ENCODE measurements at places on chromosomes 13 and 19.

DNA sequence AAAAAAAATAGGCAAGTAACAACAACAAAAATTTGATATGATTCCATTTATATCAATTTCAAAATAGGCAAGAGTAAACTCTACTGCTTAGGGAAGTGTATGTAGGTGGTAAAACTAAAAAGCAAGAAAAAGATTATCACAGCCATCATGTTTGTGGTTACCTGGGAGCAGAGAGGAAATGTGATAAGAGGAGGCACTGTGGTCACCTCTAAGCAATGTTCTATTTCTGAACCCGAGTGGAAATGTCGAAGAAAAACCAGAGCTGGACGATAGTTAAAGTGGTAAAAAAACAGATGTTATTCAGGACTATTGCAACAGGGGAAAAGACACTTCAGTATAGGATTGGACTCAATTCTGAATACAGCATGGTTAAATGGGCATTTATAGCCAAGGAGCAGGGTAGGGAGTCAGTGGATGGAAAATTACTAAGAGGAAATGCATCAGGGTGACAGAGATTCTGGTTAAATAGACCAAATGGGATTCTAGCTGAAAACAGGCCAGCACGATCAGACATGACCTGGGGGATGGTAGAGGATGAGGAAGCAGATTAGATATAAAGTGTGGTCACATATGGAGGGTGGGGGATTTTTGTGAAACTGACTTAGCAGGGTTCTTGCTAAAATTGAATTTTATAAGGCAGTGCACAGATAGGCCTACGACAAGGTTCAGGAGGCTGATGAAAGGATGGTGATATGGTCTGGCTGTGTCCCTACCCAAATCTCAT is 6.0 kb upstream of the TEX30 start:
- DNase-seq, result no peak

DNA sequence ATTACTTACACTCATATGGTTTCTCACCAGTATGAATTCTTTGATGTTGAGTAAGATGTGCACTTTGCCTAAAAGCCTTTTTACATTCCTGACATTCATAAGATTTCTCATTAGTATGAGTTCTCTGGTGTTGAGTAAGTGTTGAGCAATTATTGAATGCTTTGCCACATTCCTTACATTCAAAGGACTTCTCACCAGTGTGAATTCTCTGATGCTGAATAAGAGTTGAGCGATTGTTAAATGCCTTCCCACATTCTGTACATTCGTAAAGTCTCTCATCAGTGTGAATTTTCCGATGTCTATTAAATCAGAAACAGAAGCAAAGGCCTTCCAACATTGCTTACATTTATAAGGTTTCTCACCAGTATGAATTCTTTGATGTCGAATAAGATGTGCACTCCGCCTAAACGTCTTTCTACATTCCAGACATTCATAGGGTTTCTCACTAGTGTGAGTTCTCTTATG is 14.2 kb upstream of the ZFP30 start:
- DNase-seq, result no peak

DNA sequence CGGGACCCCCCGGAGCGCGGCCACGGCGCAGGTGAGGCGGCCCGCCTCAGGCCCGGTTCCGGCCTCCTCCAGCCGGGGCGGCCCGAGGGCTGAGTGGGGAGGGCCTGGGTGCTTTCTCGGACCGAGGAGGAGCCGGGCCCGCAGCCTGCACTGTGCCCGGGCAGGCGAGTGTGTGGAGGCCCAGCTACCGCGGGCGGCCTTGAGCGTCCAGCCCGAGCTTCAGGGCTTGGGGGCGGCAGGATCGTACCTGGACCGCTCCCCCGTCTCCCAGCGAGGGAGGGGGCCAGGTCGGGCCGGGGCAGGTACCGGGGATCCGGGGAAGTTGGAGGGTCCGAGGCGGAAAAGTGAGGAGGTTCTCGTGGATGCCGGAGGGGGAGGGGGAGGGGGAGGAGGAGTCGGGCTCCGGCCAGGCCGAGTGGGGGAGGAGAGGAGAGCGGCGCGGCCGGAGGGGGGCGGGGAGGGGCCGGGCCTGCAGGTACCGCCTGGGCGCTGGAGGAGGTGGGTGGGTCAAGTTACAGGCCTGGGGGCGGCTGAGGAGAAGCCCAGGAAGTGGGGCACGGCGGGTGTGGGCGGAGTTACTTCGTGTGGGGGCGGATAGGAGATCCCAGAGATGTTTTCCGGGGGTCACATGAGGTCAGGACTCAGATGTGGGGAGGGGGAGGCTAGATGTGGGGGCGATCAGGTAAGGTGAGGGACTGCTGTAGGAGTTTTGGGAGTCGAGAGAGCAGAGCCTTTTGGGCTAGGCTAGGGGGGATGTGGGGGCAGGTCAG is 545 bp downstream of the NACC1 start:
- no peak for DNase-seq

DNA sequence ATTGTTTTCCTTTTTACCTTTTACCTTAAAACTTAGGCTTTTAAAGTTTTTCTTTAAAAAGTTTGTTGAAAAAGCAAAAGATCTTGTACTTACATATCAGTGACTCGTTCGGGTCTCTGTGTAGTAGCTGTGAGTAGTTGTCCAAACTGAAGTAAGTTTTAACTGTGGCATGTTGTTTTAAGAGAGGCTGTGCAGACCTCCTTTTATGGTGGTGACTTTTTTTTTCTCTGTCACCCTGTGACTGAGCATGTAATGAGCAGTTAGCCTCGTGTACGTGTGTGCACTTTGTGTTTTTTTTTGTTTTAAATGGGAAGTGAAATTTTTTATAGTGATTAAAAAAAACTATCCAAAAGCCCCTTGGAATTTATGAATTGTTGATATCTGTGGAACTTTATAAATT is at the start of gene GPR183:
Gene GPR183, minus strand, starts transcription at position 153 of the 400 bp plus-strand sequence. CDS start 11,254 bp downstream, outside the sequence.
- DNase-seq, result no peak

DNA sequence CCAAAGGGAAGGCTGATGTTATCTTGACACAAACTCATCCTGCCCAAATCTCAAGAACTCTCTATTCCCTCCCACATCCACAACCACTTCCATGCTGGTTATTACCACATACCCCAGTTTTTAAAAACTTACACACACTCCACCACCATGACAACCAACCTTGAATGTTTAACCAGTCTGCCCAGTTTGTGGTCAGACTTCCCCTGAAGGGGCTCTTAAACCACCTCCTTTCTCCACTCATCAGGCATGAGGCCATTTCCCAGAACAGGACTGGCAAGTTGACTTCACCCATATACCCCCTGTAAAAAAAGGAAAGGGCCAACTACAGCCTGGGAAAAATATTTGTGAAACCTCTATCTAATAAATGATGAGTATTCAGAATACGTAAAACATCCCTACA is 12.4 kb upstream of the ZSCAN4 start:
- no peak for DNase-seq

DNA sequence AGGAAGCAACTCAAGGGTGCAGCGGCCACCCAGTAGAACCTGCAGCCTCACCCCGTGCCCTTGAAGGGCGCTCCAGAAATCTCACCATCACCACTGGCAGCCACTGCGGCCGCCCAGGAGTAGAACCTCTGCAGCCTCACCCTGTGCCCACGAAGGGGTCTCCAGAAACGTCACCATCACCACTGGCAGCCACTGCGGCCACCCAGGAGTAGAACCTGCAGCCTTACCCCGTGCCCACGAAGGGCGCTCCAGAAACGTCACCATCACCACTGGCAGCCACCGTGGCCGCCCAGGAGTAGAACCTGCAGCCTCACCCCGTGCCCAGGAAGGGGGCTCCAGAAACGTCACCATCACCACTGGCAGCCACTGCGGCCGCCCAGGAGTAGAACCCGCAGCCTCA is 336.0 kb downstream of the TEX29 start:
- no peak for DNase-seq

DNA sequence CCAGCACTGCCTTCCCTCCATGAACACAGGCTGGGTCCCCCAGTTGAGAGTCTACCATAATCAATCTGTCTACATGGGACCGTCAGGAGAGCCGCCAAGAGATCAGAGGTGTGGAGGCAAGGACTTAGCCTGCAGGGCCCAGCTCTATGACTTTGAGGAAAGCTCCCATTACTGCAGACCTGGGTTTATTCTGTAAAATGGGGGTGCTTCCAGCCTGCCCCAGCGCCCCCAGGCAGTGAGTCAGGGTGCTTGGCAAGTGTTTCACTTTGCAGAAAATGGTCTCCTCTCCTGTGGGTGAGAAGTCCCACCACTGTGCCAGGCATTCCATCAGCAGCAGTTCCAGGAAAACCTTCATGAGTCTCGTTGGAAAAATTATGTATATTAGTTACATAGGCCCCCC is 75.5 kb upstream of the VSTM2B start:
- DNase-seq, result no peak

DNA sequence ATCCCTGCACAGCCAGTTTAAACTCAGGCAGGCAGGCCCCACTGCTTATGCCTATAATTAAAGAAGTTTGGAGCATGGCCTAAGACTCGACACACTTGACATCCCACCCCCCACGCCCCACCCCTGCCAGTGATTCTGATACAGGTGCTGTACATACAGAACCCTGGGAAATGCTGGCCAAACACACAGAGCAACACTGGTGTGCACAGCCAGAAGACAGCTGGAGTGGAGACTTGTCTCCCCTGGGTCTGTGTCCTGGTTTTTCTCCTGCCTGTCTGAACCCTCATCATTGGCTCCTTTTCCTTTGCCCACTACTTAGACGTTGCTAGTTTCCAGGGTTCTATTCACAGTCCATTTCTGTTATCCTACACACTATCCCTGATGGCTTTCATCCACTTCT is 76.8 kb downstream of the DLEU7 start:
- no peak for DNase-seq

GRCh38 chr13:93108111-93108601 is 118.5 kb upstream of the GPC6 start:
- no peak for DNase-seq

GRCh38 chr13:44818428-44818827 is 170.8 kb downstream of the NUFIP1 start:
- DNase-seq, result no peak

GRCh38 chr19:1248139-1248785 is at the start of gene MIDN:
Gene MIDN (plus strand): TSS chr19:1248583. CDS start chr19:1250297, 1,714 bp downstream.
- peak; percentile 83 for DNase-seq

DNA sequence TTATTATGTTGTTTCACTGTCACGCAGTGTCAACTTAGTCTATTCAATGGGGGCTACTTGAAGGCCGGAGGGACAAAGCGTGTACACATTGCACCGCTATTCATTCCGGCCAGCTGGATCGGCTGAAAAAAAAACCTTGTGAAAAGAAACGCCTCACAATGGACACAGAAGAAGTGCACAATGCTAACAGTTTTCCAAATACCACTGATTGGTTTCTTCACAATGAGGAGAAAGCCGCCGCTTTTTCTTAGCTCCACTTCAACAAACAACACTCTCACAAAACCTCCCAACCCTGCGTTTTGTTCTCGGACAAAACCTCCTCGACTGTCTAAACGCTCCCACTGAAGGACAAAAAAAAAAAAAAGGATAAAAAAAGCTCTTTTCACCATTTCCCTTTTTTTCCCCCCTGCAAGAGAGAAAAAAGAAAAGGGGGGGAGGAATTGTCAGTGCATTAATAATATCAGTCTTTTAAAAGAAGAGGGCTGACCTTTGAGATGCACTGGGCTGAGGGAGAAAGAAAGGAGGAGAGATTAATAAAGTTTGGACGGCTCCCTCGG is 5.4 kb downstream of the SOX21 start:
- no peak for DNase-seq

- no peak for DNase-seq
Measured at GRCh38 chr13:50125304-50125553, 110.0 kb downstream of the KCNRG start.

GRCh38 chr13:113887700-113888201 is 23.9 kb upstream of the GAS6 start:
- DNase-seq, result no peak

DNA sequence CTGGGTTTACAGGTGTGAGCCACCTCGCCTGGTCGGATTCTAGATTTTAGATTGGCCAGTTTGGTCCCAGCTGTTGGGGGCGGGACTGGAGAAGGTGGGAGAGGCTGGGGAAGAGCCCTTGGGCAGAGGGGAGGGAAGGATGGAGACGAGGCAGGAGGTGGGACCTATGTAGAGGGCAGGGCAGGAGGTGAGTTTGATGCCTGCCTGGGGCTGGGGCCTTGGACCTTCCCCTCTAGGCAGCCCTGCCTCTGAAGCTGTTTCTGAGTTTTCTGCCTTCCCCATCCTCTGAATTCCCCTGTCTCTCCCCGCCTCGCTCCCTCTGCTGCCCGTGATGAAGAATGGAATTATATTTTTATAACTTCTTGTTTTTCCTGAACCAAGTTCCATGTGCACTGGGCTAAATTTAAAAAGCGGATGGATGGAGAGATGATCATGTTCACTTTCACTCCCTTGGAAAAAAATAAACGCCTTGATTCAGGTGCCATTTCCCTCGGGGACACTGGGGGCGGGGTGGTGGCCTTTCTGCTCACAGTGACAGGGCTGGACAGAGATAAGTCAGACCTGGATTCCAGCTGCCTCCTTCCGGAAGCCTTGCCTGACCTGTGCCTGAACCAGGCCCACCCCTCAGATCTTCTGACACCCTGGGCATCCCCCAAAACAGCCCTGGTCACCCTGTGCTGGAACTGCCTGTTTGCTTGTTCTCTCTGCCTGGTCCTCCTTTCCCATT is 16.5 kb upstream of the TNFAIP8L1 start:
- DNase-seq, result no peak

- DNase-seq, result no peak
Measured at GRCh38 chr13:110467516-110468110, 93.9 kb downstream of the RAB20 start.

GRCh38 chr13:90686442-90686841 is 661.0 kb upstream of the MIR17HG start:
- no peak for DNase-seq

- DNase-seq, result no peak
Measured at GRCh38 chr19:38661996-38662395, 14.5 kb downstream of the ACTN4 start.

- DNase-seq, result no peak
Measured at GRCh38 chr13:71589032-71589431, 278.0 kb downstream of the DACH1 start.

GRCh38 chr19:11483366-11484111 is 2.7 kb upstream of the ELAVL3 start:
- DNase-seq, result no peak

- DNase-seq, result no peak
Measured at GRCh38 chr13:72004246-72004645, 137.2 kb upstream of the DACH1 start.

GRCh38 chr19:53308339-53308811 is 25.2 kb upstream of the ZNF845 start:
- no peak for DNase-seq

DNA sequence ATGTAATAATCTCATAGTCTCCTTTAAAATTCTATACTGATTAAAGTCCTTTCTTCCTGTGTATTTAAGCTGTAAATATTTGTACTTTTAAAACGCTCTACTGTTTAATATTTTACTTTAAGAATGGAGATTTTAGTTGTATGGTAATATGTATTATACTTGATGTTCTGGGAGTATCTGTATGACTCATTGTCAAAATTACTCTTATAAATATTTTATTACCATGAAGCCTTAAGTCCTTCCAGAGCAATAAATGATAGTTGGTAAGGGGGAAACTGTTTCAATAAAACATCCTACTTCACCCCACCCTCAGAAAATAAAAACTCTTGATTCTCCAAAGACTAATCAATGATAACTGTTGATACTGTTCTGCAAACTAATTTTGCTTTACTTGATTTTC is 6.4 kb downstream of the PCDH9 start:
- no peak for DNase-seq

GRCh38 chr13:80921971-80922370 is 581.0 kb upstream of the SPRY2 start:
- no peak for DNase-seq

- DNase-seq, result no peak
Measured at GRCh38 chr13:48615049-48615448, 38.7 kb upstream of the CYSLTR2 start.

GRCh38 chr13:26054896-26055295 is 3.1 kb upstream of the SHISA2 start:
- DNase-seq, result no peak

GRCh38 chr19:805166-805551 is 7.9 kb downstream of the PTBP1 start:
- no peak for DNase-seq
